ENCODE measurements at places on chromosomes 2 and 18.

GRCh38 chr18:43277164-43277600 lies at the start of gene SYT4:
TSS of gene SYT4 (minus strand) at chr18:43277490. CDS start at chr18:43277281, 209 bp downstream.
- DNase-seq = no peak

DNA sequence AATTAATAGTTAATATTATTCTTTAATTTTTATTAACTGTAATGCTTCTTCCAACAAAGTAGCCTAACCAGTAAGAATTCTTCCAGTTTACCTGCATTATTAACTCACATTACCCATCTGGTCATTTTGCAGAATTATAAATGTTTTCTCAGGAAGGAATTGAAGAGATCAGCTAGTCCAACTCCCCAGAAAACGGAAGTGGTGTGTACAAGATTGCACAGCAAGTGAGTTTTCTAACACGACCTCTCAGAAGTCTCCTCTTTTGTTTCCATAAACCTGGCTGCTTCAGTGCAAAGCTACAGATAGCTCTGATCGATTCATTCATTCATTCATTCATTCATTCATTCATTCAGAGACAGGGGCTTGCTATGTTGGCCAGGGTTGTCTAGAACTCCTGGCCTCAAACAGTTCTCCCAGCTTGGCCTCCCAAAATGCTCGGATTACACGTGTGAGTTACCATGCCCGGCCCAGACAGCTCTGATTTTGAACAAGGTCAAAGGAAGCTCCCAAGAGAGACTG lies 128.8 kb upstream of the REV1 start:
- no peak for DNase-seq

DNA sequence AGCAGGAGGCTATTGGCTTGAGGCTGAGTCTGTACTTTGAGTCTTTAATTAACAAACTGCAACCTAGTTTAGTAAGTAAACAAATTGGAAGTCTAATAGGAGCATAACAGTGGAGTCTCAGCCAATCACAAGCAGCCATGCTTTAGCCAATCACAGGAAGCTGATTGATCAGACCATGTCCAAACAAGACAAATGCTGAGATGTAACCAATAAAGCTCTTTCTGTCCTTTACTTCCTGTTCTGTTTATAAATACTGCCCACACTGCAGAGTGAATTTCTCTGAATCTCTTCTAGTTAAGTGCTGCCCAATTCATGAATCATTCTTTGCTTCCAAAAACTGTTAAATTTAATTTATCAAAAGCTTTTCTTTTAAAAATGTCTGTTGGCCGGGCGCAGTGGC lies 146.6 kb upstream of the DLX2 start:
- DNase-seq = no peak

DNA sequence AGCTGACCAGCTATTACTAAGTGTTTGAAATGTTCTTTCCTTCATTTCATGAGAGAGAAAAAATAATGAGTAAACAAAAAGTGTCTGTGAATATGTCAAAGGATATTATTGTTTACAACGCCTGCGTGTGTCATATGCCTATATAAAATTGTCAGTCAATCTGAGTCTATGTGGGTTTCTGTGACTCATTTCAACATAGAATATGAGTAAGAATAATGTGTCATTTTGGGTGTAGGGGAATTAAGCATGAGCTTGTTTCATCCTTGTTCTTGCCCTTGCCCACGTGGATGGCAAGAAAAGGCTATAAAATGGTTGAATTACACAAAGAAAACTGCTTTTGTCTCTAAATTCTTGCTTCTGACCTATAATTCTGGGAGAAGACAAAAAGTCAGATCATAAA lies 466.0 kb downstream of the PTH2R start:
- no peak for DNase-seq

- DNase-seq = no peak
Measured at GRCh38 chr2:160409480-160409879, 84.1 kb downstream of the RBMS1 start.

DNA sequence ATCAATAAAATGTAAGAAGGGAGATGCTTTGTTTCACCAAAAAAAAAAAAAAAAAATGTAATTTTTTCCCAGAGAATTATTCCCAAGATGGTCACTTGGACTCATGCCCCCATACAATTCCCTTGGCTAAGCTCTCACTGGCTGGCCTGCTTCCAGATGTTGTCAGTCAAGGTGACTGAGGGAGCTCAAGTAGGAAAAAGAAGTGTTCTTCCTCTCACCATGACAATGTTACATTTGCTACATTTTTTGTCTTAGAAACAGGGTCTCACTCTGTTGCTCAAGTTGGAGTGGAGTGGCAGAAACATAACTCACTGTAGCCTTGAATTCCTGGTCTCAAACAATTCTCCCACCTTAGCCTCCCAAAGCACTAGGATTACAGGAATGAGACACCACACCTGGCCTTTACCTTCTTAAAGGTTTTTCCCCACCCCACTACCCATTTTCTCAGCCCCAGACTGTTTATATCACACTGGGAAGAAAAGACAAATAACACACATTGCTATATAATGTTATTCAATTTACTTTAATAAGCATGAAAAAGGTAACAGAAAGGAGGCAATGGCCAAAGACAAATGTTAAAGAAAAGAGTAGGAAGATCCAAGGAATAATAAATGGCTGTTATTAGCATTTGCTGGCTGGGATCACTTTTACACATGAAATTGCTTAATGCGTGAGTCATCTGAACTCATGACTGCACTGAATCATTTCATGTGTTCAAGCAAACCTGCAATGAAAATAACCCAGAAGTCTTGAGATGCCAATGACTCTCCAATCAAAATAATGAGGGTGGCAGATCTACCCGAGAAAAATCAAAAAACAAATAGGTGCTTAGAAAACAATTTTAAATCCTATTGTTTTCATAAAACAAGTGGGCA lies 45.2 kb downstream of the ACVR1 start:
- no peak for DNase-seq

- no peak for DNase-seq
Measured at GRCh38 chr2:65778137-65778536, 345.7 kb upstream of the SPRED2 start.

GRCh38 chr2:229154381-229154780 lies 116.7 kb downstream of the PID1 start:
- DNase-seq = no peak

GRCh38 chr2:37215250-37215649 lies 16.1 kb downstream of the CEBPZ start:
- DNase-seq = no peak

GRCh38 chr2:117785740-117786139 lies 28.8 kb upstream of the DDX18 start:
- DNase-seq = peak; percentile 9
